Activated naive CD8-positive, alpha-beta T cell treated with anti-CD3 and anti-CD28 coated beads, Interleukin-2, amount 10 ng/mL, durations not matched to agents 7 days and 5 days (primary cell): ENCODE measurements at places on chromosomes 4 and X.

- no peak for DNase-seq
These were observed 391.8 kb upstream of the EPHA5 start for GRCh38 chr4:66062044-66062443.

DNA sequence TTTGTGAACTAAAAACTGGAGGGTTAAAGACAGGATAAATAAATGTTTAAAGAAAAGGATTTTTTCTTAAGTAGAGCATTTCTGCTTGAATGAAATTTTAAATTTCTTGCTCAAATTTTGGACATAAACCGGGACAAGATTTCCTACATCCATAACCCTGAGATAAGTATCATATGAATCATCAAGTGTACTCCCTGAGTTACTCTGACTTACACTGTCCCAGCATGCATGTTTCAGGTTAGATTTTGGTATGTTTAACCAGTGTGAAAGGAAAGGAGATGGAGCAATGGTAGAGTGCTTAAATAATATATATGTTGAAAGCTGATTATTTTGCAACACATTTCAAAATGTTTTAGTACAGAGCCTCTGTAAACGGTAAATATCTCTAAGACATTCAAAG lies 175.2 kb downstream of the ADGRL3 start:
- DNase-seq, result no peak

DNA sequence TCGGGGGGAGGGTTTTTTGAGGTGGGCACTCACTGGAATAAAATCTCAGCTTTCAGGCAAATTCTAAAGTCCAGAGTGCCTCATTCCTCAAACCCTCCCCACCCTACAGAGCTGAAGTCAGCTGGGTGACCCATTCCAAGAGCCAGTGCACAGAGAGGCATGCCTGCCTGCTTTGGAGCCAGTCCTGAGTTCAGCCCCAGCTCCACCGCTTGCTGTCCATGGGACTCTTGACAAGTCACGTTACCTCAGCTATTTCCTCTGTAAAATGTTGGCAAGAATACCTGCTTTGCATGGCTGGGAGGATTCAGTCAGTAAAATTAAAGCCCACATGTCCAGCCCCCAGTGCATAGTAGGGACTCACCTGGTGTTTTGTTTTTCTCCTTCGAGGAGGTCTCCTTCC lies 125.9 kb upstream of the PJA1 start:
- DNase-seq, result no peak

- no peak for DNase-seq
These were observed 14.7 kb downstream of the APEX2 start for GRCh38 chrX:55014897-55015299.

- DNase-seq, result no peak
These were observed 1015.0 kb upstream of the GRID2 start for GRCh38 chr4:91288702-91289311.

- no peak for DNase-seq
These were observed 132.2 kb downstream of the STIM2 start for GRCh38 chr4:26992657-26993361.

- no peak for DNase-seq
These were observed 100.2 kb upstream of the OTUD4 start for GRCh38 chr4:145280541-145280940.

DNA sequence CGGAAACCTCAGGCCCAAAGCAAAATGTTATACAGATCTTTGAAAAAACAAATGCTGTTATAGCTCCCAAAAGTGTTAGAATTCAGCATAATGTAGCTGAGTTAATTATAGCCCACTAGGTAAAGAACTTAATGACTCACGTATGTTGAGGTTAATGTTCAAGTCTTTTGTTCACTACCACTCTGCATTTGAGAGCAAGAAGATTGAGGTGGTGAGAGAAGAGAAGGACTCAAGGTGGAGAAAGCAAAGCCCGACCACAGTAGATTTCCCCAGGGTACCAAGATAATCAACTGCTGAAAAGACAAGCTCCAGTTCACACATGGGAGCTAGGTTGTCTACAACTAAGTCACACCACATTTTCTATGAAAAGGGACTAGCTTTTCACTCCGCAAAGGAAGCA lies 480.2 kb downstream of the DTHD1 start:
- no peak for DNase-seq

DNA sequence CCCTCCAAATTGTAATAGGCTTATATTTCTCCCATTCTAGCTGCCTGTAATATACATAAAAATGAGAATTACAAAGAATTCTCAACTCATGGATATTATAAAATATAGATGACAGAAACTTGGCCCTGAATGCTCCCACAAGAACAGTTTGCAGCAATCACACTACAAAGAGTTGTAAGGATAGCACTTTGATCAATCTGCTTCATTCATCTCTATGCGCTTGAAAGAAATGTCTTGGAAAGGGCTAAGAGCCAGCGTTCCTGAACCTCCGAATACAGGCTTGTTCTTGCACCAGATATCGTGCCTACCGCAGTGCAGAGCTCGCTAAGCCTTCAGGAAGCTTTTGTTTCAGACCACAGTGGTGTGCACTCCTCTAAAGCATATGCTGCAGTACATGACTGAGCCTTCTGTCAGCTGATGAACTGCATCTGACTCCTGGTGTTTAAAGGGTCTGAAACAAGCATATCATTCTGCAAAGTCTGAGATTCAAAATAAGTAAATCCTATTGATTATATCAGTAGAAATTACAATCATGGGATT lies 417.6 kb upstream of the ZFP42 start:
- no peak for DNase-seq

GRCh38 chr4:122695226-122695625 lies 37.3 kb upstream of the BBS12 start:
- no peak for DNase-seq

GRCh38 chr4:41572956-41573355 lies 35.0 kb downstream of the LIMCH1 start:
- DNase-seq, result no peak

GRCh38 chr4:110442309-110442708 lies 33.6 kb upstream of the ENPEP start:
- no peak for DNase-seq

DNA sequence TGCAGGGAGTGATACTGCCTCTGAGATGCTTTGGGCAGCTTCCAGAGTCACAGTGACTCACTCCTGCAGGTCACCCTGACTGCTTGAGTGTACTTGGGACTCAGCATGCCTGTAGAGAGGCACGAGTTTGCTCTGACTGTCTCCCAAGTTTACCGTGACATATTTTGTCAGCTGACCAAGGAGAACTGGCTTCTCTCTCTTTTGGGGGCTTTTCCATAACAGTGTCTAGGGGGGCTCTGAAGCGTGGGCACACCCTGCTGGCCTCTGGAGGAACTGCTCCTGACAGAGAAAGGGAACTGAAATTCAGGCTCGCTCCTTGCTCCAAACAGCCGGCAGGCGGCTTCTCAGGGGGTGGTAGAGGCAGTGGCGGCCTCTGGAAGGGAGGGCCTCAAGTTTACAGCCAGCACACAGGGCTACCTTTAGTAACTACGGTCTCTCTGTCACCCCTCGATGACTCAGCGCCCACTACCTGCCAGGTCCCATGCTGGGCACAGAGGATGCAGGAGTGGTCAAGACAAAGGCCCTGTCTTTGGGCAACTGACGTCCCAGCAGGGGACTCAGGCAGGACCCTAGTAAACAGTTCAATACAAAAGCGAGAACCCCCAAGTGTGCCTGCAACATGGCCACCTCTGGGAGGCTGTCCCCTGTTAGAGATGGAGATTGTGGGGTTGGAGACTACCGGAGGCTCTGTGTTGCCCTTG lies 17.8 kb downstream of the ZNF185 start:
- DNase-seq, result no peak

DNA sequence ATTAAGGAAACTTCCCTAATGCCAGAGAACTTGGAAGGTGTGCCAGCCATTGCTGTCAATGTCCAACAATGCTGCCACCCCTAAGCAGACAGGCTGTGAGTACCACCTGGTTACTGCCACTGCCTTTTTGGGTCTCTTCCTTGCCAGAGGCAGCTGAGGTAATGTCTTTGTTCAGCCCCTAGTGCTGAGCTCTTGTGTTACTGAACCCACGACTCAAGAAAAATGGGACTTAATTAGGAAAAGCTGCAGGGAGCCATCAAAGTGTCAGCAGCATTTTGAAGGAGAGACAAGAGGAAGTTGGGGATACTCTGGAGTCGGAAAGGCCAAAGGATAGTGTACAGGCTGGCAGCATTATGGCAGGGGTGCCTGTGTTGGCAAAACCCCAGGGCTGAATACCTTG lies 283.7 kb downstream of the AFF2 start:
- DNase-seq, result no peak

- DNase-seq, result no peak
These were observed 103.5 kb downstream of the TNIP2 start for GRCh38 chr4:2652415-2653160.

DNA sequence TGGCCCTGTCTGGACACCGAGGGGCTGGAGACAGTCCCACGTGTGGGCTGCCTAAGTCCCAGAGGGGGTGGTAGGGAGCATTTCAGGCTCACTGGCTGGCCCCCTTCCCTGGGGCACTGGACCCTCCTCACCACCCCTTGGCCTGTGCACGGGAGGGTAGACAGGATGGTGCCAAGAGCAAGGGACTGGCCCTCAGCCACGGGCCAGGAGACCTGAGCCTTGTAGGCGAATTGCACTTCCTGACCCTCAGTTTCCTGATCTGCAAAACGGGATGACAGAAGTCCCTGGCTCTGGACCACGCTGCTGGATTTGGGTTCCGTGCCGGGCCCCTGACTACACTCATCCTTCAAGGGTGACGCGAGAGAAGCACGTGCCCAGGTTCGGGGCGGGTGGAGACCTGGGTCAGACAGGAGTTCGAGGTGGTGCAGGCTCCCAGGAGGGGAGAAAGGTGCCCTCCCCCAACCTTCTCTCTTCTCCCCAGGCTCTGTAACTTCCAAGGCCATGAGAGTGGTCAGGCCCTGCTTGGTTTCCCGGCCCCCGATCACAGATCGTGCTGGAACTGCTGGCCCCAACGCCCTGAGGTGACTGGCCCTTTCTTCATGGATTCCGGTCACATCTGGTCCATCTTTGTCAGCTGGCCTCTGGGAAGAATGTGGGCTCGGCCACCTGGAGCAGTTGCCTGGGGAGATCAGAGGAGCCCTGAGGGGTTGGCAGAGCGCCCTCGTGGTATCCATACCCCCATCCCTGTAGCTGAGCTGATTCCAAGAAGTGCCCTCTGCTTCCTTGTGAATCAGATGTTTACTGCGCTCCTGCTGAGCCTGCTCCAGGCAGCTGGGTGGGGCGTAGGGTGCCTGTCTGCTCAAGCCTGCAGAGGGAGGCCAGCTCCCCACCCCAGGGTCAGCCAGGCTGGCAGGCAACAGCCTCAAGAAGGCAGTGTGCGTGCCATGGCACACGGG lies 3.3 kb downstream of the SH3BP2 start:
- DNase-seq, result peak; percentile 30

- DNase-seq, result no peak
These were observed 8.2 kb upstream of the RUFY3 start for GRCh38 chr4:70713453-70714078.

- DNase-seq, result no peak
These were observed 1316.9 kb upstream of the TENM3 start for GRCh38 chr4:180926277-180926676.

DNA sequence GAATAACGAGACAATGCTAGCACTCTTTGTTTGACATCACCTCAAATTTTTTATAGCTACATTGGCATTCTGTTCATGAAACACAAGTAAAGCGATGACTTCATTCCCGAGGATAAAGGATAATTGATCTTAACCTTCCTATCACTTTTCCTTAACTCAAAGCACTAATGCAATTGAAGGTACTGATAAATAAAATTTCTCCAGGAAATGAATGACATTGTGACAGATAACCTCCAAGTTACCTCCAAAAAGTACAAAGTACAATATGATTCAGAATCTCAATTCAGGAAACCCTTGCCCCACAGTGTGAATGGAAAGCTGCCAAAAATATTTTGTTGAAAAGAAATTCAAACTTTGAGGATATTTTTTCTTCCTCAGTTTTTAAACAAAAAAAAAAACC lies 1.8 kb downstream of the PRSS12 start:
- no peak for DNase-seq

DNA sequence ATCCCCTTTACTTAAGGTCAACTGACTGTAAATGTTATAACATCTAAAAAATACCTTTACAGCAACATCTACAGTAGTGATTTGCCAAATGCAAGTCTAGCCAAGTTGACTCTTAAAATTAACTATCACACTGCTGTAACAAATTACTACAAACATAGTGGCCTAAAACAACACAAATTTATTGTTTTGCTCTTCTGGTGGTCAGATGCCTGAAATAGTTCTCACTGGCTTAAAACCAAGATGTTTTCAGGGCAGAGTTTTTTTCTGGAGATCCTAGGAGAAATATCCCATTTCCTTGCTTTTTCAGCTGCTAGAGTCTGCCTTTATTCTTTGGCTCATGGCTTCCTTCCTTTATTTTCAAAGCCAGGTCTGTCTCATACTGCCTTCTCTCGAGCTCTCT lies 120.5 kb downstream of the ADGRL3 start:
- DNase-seq, result no peak

- DNase-seq, result no peak
These were observed 270.2 kb upstream of the SMIM31 start for GRCh38 chr4:164483711-164484110.

DNA sequence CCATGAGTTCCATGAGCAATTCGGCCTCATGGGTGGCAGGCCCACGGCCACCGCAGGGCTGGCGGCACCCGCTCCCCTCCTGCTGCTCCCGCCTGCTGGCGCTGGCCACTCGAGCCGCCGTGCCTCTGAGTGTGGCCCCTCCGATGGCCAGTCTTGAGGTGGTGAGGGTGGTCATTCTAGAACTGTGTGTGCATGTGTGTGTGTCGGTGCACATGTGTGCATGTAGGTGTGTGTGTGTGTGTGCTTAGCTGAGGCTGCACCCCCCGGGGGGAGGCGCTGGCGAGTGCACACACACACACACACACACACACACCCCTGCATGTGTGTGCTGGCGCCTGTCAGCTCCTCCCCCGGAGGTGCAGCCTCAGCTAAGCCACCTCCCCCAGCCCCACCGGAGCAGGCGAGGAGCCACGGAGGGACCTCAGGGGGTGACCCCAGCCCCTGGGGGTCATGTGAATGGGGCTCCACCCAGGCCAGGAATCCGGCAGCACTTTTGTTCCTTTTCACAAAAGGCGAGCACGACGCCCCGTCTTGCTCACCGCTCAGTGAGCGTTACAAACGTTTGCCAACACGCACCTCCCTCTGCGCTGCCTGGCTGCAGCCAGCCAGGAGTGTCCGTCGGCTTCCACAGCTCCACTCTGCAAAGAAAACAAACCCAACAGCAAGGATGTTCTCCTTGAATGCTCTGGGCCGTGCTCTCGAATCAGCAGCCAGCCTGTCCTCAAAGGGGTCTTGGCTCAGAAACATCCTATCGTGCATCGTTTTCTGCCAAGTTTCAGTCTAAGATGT lies 29.9 kb downstream of the FGFRL1 start:
- DNase-seq, result no peak
